Endothelial cell of umbilical vein (primary cell): ENCODE measurements at places on chromosomes 3 and 15. TPM values are rescaled to one million over a fixed set of nuclear protein-coding genes. Genes with fewer than 3 reads are reported as not detected.
A peak's percentile ranks its signal among the peaks of the same experiment; 100 is the strongest.

The MYO9A gene
- 30.3 and 30.6 TPM in 2 replicates for total RNA-seq

The GPR149 gene
- total RNA-seq = not detected in 2 replicates

The PLS1 gene
- 1.3 and 2.9 TPM in 2 replicates for total RNA-seq

GRCh38 chr3:160027541-160028195 lies 39.0 kb downstream of the IL12A start:
- no peak overlapping the region for H3K27ac ChIP-seq
- DNase-seq = peak; percentile 19
- no peaks in the 10 kb centered on the region for H3K27me3 ChIP-seq
- H3K36me3 ChIP-seq = no peaks in the 10 kb centered on the region
- no peak overlapping the region for H3K4me3 ChIP-seq
- H3K4me1 ChIP-seq = peaks cover 4% of the 10 kb centered on the region
